HCT116 (cell line): ENCODE measurements at places on chromosomes 3 and 15. TPM values are rescaled to one million over a fixed set of nuclear protein-coding genes. Genes with fewer than 3 reads are reported as not detected.

UBE2Q2 gene
- 12.3 TPM for total RNA-seq

SI gene
- total RNA-seq = not detected

GOLGA8M gene
- total RNA-seq = 0.44 TPM

SQOR gene
- 17.6 TPM for total RNA-seq

CTXND1 gene
- total RNA-seq = not detected

GOLGA6L10 gene
- 1.2 TPM for total RNA-seq

TMCO5A gene
- total RNA-seq = not detected

GOLGA6L4 gene
- total RNA-seq = 3.2 TPM

BTLA gene
- total RNA-seq = 0.17 TPM

RTP3 gene
- total RNA-seq = not detected

FANCD2OS gene
- not detected for total RNA-seq

P4HTM gene
- 60.5 TPM for total RNA-seq

CACNA1D gene
- total RNA-seq = 1.1 TPM

CTXN2 gene
- total RNA-seq = not detected

FGD5 gene
- total RNA-seq = 0.22 TPM
